Bone marrow (tissue), 2 donors: ENCODE measurements at places on chromosomes 2 and 18.

DNA sequence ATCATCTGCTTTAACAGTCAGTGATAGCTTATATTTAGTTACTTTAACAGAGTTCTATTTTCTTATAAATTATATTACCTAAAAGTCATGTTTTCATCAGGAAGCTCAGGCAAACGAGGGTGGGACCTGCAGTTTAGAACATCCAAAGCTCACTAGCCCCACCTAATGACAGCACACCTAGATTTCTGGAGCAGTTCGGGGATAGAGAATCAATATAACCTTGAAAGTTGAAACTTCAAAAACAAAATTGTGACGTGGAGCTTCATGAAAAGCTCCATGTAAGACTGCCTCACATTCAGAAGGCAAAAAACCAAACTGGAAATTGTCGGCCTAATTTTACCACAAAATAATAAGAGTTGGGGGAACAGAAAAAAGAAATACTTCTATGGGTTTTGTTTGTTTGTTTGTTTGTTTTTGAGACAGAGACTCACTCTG, 185.9 kb upstream of the CCDC150 start:
- no peak for DNase-seq

GRCh38 chr2:233928594-233929351, 11.6 kb downstream of the TRPM8 start:
- no peak for DNase-seq

- no peak for DNase-seq
Measured at GRCh38 chr2:210224941-210225672, at the start of gene ACADL. Gene ACADL (minus strand): TSS chr2:210225447. CDS start chr2:210225263, 184 bp downstream.

DNA sequence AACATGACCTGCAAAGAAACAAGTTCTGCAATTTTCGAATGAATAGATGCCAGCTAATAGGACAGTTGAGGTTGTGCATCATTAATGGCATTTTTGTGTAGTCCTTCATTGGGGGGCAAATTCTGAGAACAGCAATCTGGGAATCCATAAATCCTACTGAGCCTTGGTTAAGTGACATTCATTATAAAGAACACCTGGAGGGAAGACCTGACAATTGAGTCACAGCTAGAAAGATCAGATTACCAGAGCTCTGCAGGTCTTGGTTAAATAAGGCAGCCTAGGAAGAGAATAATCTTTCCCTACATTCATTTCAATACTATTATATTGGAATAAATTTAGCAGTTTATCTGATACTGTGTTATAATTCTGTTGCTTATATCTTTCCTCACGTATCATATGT, 14.3 kb downstream of the KCNH7 start:
- DNase-seq = no peak

GRCh38 chr18:7645756-7646155, 78.6 kb downstream of the PTPRM start:
- DNase-seq = no peak

- DNase-seq = no peak
Measured at GRCh38 chr2:219697811-219698747, 70.6 kb downstream of the SLC4A3 start.

DNA sequence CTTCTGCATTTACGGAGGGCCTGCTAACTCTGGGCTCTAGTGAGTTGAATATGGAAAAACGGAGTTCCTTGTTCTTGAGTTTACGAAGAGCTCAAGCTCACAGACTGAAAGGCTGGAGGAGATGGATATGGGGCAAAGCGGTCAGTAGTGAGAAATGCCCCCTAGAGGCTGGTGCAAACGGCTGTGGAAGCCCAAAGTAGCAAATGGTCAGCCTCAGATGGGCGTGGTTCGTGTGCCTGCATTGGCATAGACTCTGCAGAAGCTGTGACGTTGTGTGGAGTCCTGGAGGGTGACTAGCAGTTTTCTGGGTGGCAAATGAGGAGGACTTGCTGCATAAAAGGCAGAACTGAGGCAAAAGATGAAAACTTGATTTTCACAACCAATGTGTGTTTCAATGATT, 93.6 kb upstream of the TWIST2 start:
- no peak for DNase-seq

GRCh38 chr18:23138471-23138870, 3.2 kb downstream of the CABLES1 start:
- DNase-seq = no peak

DNA sequence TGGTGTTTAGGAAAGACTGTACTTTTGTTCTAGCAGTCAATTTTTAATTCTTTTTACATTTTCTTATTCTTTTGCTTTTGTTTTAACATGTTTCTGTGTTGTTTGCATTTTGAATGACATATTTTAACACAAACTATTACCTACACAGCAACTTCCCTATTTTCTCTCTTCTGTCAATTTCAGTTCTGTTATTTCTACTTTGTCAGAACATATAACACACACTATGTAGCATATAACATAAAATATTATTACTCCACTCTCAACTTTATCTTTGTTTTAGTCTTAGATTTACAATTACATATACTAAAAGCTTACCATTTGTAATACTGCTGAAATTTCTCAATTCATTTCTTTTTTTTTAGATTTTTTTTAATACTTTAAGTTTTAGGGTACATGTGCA, 372.7 kb upstream of the VWC2L start:
- no peak for DNase-seq

GRCh38 chr2:241762933-241763369, 13.7 kb upstream of the GAL3ST2 start:
- no peak for DNase-seq

DNA sequence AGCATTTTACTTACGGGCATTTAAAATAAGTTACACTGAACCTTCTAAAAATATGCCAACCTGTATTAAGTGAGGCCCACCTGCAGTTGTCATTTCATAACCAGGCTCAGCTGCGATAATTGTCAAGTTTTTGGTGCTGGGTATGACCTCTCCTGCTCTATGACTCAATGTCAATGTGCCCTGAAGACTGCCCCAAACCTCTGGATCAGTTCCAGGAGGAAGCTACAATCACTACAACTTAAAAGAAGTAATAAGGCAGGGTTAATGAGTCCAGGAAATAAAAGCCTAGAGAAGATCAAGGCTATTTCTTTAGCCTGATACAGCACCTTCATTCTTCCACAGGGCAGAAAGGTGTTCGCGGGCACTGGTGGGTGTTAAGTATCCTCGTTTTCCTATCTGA, 22.9 kb downstream of the POLR1A start:
- no peak for DNase-seq

- peak; percentile 79 for DNase-seq
Measured at GRCh38 chr18:62258616-62259015, 66.5 kb upstream of the TNFRSF11A start.

DNA sequence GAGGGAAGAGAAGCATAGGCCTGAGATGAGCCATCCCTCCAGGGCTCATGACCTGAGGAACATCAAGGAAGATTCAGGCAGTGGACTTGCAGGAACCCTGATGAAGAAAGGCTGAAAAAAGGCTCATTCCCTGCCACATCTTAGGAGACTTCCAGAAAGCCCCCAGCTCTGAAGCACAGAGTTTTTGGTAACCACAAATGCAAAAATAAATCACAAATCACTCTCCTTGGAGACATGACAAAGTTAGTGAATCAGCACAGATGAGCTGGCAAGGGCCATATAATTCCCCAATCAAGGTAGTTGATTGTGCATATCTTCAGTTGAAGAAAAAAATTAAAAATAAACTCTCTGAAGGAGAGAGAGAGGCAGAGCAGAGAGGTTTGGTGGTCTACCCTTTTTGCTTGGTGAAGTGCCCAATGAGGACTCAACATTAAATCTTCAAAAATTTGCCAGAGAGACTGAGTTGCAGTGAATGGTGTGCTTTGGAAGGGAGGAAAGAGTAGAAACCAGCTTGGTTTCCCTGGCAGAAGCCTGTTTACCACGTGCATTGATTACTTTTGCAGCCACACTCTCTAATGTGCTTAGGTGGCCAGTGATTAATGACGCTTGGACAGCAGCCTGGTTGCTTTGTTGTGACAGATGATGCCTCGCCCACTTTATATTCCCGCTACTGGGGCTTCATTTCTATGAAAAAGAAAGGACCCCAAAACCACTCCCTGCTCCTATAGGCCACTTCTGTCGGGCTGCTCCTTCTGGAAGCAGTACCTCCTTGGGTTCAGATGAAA, 257.4 kb upstream of the SLC14A2 start:
- no peak for DNase-seq

DNA sequence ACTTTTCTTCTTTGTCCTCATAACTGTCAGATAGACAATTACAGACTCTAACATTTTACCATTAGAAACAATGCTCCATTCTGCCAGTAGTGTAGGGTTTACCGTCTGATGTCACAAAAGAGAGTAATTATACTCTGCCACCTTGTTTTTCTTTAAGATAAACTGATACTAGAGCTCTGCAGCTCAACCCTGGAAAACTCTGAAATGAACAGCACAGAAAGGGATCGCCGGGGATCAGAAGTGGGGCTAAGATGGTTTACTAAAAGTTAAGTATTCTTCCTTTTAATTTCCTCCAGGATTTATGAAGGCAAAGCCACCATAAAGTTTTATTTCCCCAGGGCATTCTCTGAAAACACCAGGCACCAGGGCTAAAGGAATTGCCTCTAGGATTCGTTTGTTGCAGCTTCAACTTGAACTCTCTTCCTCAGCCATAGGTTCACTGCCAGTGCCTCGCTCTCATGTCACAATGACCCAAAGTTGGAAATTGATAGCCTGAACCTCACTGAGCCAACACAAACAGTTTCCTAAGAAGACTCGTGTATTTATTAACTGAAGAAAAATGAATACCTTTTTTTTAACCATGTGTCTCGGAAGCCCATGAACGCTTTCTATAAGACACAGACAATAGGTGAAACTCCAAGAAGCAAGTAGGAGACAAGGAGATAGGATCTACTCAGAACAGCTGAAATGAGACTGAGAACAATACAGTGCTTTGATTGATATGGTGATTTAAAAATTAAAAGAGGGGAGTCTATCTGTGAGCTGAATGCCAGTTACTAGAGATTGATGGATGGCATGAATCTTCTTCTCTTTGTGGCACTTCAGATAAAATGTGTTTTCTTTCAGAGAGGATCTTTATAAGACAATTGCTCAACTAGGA, 121.5 kb upstream of the SPATS2L start:
- no peak for DNase-seq

- DNase-seq = no peak
Measured at GRCh38 chr2:73295751-73296400, 2.5 kb upstream of the EGR4 start.
